ENCODE measurements at places on chromosomes 16 and 17.

DNA sequence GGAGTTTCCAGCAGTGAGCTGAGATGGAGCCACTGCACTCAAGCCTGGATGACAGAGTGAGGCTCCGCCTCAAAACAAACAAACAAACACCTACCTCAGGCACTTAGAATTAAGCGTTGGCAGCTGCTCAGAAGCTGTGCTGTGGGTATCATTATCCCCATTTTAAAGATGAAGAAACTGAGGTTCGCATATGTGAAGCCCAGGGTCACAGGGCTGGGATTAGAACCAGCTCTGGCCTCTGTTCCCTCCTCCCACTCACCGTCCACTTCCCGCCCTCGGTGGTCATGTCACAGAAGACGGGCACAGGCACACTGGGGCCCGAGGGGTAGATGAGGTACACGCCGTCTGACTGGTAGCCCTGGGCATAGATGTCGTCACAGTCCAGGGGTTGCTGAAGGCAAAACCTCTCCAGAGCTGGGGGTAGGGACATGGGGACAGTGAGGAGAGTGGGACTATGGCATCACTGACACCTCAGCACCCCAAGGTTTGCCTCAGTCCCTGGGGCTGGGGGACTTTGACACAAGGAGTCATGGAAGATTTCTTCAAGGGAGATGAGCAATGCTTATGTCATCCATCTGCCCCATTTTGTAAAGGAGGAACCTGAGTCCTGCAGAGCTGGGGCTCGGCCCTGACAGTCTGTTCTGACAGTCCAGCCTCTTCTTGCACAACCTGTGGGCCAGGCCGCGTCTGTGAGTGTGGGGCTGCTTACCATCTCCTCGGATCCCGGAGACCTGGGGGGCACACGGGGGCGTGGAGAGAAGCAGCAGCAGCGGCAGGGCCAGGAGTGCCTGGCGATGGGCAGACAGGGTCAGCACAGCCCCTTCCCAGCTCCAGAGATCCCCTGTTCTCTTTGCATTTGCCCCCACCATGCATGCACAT is 700 bp downstream of the MFAP4 start:
- DNase-seq, result peak; percentile 86

- no peak for DNase-seq
Observed at GRCh38 chr17:29041571-29041970, 1.4 kb upstream of the PIPOX start.

GRCh38 chr17:74249590-74250270 is 24.3 kb upstream of the DNAI2 start:
- DNase-seq, result no peak

GRCh38 chr16:89422905-89423630 is 67.3 kb downstream of the ANKRD11 start:
- peak; percentile 71 for DNase-seq

GRCh38 chr16:10936272-10936984 is 5.8 kb downstream of the DEXI start:
- no peak for DNase-seq

- no peak for DNase-seq
Observed at GRCh38 chr16:76955629-76956028, 235.4 kb upstream of the MON1B start.

Measured in fibroblast of upper back skin (primary cell).